ENCODE measurements at places on chromosomes 11 and 22.
A peak's percentile ranks its signal among the peaks of the same experiment; 100 is the strongest.

DNA sequence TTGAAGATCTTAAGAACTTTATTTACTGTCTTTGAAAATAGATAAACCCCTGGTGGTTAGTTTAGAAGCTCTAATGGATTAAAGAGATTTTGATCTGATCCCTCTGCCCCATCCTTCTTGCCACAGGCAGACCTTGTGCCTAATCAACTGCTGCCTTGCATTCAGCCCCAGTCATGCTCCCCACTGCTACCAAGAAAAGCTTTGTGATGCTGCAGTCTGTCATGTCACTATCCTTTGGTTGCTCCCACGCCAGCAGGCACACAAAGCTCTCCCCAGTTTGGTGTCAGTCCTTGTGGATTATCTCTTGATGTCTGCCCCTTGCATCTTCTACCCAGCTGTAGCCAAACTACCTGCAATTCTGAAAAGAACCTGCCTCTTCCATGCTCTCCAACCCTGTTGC is 112.2 kb downstream of the MTNR1B start:
- no peak for DNase-seq

DNA sequence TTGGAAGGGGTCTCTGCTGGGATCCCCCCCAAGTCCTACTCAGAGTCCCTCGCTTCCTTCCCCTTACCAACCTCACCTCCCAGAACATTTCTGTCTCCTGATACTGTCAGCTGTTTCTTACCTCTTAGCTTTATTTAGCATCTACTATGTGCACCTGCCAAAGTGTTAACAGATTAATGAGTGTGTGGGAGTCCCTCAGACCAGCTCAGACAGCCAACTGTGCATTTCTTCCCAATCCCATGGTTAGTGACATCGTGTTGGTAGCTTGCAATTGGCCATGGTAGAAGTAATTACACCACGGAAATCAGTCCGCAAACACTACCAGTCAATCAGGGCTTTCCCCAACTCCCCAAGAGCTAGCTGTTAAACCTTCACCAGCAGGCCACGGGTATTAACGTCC is 150.6 kb downstream of the DSCAML1 start:
- no peak for DNase-seq

DNA sequence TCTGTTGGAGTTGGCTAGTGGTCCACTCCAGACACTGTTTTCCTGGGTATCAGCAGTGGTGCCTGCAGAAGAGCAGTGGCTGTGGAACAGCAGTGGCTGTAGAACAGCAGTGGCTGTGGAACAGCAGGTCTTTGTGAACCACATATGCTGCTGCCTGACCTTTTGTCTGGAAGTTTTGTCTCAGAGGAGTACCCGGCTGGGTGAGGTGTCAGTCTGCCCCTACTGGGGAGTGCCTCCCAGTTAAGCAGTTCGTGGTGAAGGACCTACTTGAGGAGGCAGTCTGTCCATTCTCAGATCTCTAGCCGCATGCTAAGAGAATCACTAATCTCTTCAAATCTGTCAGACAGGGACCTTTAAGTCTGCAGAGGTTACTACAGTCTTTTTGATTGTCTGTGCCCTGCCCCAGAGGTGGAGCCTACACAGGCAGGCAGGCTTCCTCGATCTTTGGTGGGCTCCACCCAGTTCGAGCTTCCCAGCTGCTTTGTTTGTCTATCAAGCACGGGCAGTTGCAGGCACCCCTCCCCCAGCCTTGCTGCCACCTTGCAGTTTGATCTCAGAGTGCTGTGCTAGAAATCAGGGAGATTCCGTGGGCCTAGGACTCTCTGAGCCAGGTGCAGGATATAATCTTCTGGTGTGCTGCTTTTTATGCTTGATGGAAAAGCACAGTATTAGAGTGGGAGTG is 89.1 kb upstream of the TRIM48 start:
- DNase-seq: no peak

DNA sequence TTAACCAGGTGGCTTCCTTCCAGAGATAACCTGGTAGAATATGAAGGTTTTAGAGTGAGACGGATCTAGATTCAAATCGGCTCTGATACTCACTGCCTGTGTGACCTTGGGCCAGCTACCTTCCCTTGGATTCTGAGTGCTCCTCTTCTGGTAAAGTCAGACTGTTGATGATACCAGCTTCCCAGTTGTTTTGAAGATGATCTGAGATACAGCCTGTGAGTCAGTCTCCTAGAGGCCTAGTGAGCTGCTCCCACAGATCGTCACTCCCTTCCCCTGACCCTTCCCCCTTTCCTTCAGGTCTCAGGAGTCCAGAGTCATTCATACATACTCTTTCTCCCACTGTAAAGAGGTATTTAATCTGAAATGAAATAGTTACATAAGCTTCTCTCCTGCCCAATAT is 207.8 kb downstream of the GRIK4 start:
- no peak for DNase-seq

DNA sequence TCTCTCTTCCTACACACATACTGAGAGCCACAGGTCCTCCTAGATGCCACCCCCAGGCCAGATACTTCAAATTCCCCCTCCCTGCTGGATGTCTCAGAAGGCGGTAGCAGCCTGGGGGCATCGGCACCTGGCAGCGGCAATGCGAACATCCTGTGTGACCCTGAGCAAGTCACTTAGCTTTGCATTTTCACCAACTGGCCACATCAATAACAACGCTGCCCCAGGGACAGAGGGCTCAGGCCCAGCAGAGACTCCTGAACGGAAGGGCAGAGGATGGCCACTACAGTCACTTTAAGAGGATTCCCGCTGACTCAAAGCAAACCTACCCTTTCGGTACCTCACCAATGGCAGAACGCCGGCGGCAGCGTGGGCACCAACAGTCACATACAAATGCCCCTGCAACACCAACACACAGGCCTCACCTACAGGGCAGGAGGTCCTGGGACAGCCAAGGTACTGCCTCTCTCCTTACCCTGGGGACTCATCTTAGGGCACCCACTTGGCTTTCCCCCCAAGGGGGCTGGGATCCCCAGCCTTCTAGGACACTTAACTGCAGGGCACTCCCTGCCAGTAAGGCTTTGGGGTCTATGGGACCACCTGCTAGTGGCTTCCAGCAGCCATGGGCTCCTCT is 1.6 kb downstream of the LMO1 start:
- no peak for DNase-seq

GRCh38 chr11:79182794-79183193 is 258.0 kb downstream of the TENM4 start:
- no peak for DNase-seq

GRCh38 chr11:134607963-134608750 is 196.1 kb upstream of the B3GAT1 start:
- no peak for DNase-seq

- no peak for DNase-seq
Observed at GRCh38 chr11:115166820-115167219, 337.4 kb downstream of the CADM1 start.

DNA sequence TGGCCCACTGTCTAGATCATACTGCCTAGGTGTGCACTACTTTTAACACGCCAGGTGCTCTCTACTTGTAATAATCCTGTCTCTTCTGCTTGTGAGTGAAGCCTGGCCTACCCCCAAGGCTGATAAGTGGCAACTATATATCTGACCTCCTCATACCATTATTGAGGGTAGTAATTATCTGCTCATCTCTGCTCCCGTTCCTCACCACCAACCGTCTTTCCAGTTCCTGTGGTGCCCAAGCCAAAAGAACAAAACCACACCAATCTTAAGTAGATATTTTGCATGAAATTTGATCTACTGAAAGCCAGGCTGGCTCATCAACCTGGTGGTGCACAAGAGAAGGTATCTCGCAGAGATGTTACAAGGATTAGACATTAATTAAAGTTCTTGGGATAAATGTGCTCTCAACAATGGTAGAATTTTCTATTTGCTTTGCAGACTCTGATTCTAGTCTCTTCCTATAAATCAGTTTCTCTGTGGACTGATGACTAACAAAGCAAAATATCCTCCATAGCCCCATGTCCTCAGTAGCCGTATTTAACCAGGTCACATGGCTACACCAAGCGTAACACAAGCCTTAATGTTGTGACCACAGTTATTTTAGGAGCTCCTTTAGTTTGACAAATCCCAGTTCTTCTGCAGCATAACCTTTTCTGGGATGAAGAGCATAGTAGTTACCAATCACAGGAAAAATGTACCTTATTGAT is 267.2 kb downstream of the NTM start:
- no peak for DNase-seq

DNA sequence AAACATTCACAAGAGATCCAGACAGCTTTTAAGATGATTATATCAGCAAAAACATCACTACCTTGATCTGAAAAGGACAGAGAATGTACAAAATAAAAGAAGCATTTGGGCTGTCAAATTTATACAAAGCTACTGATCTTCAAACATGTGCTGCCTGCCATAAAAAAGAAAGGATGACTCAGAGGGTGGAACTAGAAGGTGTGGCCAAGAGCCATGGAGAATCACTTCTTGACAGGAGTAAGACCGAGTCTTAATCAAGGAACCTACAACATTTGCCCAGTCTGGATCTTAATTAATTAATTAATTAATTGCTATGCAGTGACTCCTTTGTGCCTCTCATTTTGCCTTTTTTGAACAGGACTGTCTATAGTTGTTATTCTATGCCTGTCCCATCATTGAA is 33.2 kb downstream of the C11orf96 start:
- DNase-seq: no peak

DNA sequence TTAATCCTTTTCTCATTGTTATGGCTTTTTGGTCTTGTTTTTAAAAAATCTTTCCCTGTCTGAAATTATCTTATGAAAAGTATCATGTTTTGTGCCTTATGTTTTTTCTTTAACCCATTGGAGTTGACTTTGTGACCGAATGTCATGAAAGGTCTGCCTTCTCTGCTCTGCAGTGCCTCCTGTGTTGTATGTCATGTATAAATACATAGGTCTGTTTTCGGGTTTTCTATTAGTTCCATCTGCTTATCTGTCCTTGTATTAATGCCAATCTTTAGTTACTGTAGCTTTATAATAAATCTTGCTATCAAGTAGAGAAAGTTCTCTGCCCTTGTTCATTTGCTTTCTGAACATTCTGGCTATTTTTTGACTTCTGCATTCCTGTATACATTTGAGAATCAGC is 73.0 kb downstream of the ZBTB44 start:
- no peak for DNase-seq

DNA sequence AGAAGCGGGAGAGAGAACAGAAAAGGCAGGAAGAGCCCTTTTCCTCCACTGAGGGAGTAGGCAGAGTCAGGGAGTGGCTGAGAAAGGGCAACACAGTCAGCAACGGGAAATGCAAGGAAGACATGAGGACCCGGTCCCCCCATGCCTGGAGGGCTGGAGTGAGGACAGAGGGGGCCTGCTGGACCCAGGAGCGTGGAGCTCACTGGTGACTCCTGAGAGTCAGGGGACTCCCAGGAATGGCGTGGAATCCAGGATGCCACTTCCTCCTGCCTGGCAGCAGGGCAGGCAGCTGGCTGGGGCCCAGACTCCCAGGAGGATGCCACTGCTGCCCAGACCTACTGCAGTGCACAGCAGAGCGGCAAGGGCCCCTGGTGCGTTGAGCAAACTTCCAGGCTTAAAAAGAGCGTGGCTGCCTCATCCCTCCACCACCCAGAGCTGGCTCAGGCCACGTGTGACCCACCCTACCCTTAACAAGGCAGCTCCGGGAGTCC is 11.3 kb downstream of the C11orf21 start:
- DNase-seq: no peak

- DNase-seq: peak; percentile 57
Observed at GRCh38 chr11:116459185-116460045, 313.4 kb downstream of the BUD13 start.

DNA sequence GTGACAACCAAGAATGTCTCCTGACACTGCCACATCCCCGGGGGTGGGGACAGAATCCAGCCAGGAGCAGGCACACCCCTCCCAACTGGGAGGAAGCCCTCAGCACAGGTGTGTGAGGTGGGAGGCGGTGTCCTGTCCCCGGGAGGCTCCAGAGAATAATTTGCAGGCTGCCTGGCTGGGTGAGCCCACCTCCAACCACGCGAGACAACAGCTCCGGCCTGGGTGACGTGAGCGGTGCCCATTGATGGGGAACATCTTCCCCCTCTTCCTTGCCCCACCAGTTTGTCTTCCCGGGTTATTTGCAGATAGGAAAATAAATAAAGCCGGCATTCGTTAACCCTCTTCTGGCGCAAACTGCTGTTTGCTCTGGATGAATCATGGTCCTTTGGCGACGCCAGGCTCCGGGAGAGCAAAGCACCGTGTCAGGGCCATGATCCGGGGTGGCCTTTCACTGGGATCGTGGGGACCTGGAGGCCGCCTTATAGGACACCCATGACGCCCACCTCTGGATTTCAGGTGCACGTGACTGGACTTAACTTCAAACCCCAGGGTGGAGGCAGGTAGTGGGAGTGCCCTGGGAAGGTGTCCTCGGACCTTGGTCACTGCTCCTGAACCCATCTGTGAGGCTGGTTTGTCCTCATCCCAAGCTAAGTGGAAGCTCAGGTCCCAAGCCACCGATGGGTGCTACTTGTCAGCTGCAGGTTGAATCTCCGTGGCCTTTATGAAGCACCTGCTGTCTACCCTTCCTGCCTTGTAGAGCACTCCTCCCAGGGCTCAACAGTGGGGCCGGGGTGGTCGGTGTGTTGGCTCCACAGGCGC is 13.9 kb downstream of the CCND1 start:
- peak; percentile 64 for DNase-seq

- no peak for DNase-seq
Observed at GRCh38 chr11:20421946-20422345, 34.4 kb downstream of the PRMT3 start.

GRCh38 chr22:42372976-42373375 is 59.2 kb downstream of the NFAM1 start:
- DNase-seq: no peak
